ENCODE measurements at places on chromosomes 13 and 19. TPM values are rescaled to one million over a fixed set of nuclear protein-coding genes. Genes with fewer than 3 reads are reported as not detected.
A peak's percentile ranks its signal among the peaks of the same experiment; 100 is the strongest.

DNA sequence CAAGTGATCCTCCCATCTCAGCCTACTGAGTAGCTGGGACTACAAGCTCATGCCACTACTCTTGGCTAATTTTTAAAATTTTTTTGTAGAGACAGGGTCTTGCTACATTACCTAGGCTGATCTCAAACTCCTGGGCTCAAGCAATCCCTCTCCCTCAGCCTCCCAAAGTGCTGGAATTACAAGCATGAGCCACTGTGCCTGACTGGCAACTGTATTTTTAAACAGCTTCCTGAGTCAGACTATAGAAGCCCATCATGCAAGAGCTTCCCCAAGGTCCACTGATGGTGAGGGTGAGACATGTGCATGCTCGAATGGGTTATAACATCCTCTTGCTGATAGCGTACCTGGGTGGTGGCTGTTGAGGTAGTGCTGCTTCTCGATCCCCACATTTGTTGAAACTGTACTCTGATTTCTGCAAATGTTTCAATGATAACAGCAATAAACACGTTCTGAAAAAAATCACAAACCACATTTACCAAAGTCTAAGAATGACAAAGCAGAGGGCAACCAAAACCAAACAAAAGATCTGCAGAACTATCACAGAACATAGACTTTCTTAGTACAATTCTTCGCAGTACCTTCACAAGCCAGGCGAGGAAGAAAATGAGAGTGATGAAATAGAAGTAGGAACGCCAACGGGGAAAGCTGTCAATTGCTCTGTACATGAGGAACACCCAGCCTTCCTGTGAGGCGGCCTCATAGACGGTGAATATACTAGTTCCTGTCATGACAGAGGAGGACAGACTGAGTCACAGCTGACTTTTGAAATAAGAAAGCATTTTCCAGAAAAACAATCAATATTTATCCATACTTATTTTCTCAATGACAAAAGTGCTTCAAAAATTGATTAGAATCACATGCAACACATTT lies 124.4 kb downstream of the NALCN start:
- no peak for ATAC-seq

- ATAC-seq, result no peak
Observed at GRCh38 chr13:89554801-89555200, 1792.7 kb upstream of the MIR17HG start.

- no peak for ATAC-seq
Observed at GRCh38 chr19:19423322-19423721, 17.8 kb downstream of the GATAD2A start.

GRCh38 chr19:33679696-33680095 lies 57.9 kb downstream of the CHST8 start:
- ATAC-seq, result no peak

DNA sequence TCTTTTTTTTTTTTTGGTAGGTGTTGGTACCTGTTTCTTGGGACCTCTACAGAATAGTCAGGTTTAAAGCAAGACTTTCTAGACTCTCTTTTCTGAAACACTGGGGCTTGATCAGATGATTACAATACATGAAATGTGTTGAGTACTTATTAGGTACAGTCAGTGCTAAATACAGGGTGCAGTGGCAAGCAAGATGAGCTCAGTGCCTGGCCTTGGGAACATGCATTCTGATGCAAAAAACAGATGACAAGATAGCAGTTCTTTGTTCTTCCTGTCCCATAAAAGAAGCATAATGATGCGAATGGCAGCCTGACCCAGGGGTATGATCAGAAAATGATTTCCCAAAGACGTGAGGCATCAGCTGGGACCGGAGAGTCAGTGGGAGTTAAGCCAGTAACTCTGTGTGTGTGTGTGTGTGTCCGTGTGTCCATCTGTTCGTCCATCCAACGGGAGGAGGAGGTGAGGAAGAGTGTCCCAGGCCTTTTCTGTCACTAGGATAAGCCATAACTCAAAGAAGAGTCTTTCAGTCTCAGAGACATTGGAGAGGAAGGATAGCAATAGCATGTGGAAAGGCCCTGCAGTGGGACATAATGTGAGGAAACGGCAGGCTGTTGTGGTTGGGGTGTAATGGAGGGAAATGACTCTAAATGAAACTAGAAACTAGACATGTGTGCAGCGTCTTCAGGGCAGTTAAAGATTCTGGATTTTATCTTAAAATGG lies 32.2 kb downstream of the SLAIN1 start:
- ATAC-seq, result peak; percentile 84

DNA sequence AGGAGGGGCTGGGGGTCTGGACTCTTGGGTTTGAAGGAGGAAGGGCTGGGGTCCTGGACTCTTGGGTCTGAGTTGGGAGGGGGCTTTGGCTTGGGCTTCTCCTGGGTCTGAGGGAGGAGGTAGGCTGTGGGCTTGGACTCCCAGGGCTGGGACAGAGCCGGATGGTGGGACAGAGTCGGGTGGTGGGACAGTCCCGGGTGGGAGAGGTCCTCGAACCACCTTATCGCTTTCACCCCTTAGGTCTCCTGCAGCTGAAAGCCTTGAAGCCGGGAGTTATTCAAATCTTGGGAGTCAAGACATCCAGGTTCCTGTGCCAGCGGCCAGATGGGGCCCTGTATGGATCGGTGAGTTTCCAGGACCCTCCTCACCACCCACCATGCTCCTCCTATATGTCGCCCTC lies 1.4 kb downstream of the FGF21 start:
- ATAC-seq, result no peak

GRCh38 chr13:37385956-37386670 lies 212.5 kb downstream of the POSTN start:
- ATAC-seq, result no peak

DNA sequence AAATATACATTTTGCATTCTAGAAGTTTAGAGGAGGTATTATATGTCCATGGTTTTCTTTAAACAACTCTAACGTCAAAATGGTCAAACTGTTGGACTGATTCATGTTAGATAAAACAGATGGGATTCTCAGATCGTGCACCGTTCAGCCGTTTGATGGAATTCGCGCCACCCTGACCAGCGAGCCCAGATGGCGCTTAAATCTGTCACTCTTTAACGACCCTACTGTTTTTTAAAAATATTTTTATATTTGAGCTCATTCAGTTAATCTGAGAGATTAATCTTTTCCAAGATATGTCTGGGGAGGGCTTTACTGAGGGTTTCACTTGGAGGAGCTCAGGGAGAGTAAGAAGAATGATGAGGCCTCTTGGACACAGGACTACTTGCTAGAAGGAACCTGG lies 164.4 kb downstream of the TM9SF2 start:
- ATAC-seq, result no peak

GRCh38 chr13:78121459-78122348 lies 203.1 kb upstream of the EDNRB start:
- ATAC-seq, result no peak

GRCh38 chr13:47241446-47241845 lies 344.6 kb upstream of the HTR2A start:
- no peak for ATAC-seq

DNA sequence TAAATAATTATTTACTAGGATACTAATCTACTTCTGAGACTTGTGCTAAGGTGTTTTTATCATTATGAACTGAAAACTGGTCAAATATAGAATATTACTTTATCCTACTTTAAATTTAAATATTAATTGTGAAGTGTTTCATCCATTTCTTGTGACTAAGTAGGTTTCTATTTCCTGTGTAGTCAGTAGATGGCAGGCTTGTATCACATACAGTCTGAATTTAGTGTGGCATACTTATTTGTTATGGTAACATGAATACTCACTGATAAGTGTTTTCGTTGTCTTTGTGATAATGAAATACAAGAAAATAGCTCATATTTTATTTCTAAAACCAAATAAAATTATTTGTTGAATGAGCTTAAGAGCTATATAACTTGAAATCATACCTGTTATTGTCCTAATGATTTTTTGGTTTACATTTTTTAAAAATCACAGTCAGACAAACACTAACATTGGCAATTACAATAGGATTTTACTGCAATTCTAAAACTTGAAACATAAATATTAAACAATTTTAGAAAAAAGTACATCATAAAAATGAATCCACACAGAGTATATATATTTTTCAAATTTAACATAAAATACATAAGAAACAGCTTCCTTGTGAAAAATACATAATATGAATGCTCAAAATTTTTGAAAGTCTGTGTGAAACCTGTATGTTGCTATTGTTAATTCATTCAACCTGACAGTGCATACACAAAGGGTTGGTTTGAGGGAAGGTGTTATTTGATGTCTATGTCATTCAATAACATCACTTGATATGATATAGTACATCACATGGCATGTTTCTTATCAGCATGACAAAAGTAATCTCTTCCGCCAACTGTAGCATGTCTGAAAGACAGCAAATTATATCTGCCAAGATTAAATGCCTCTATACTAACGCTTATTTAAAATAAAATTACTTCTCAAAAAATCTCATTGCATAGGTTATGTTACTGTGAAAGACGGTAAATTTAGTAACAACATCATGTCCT lies 904.8 kb upstream of the PCDH20 start:
- peak; percentile 49 for ATAC-seq

GRCh38 chr13:25616674-25617073 lies 244.9 kb downstream of the ATP8A2 start:
- ATAC-seq, result no peak

GRCh38 chr13:21142766-21143165 lies 33.6 kb downstream of the SKA3 start:
- no peak for ATAC-seq

GRCh38 chr13:35514801-35515502 lies 38.5 kb upstream of the MAB21L1 start:
- peak; percentile 69 for ATAC-seq

GRCh38 chr13:77781808-77782207 lies 84.3 kb downstream of the SLAIN1 start:
- ATAC-seq, result no peak

DNA sequence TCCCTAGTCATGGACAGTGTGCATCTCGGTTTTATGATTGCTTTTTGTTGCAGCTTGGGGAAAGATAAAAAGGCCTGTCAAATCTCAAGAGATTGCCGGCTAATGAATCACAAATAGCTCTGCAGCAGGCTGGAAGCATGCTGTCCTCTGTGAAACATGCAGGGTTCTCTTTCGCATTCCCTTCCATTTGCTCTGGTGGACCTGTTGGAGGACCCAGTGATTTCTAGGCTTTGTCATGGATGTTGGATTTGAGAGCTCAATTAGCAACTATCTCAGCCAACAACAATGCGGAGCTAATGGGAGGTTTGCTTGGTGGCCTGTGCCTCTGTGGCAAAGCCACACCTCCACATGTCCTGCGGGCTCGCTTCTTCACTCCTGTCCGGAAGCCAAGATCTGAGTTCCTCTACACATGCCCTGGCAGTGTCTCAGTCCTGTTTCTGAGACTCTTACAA lies 418.1 kb upstream of the ARGLU1 start:
- ATAC-seq, result peak; percentile 86

GRCh38 chr13:110405597-110406450 lies 98.7 kb downstream of the COL4A2 start:
- ATAC-seq, result no peak

- no peak for ATAC-seq
Observed at GRCh38 chr19:6055013-6055795, 55.1 kb downstream of the RFX2 start.

DNA sequence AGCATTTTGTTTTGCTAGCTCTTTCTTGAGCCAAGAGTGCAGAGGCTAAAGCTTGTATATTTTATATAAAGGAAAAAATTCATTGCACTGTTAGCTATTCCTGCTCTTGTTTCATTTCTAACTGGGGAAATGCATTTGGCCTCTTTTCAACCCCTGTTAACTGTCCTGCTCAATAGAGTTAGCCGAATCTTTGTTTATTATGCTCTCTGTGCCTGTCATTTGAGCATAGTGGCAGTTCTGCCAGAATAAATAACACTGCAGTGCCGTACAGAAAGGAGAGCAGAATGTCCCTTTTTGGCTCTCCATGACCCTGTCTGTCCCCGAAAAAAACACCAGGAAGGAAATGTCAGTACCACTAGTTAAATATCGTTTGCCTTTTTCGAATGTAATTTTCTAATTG lies 350.8 kb downstream of the MYO16 start:
- ATAC-seq, result no peak

DNA sequence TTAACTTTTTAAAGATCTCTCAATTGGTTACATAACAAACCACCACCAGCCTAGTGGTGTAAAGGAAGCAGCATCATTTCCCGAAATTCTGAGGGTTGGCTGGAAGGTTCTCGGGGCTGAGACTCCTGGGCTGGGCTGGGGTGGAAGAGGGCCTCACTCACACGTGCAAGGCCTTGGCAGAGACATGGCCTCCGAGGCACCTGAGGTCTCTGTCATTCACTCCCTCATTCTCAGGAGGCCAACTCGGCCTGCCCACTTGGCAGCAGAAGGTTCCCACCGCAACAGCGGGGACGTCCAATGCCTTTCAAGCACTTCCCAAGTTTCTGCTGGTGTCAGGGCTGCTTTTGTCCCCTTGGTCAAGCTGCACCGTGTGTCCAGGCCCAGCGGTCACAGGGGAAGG lies 18.6 kb upstream of the RASA3 start:
- no peak for ATAC-seq

DNA sequence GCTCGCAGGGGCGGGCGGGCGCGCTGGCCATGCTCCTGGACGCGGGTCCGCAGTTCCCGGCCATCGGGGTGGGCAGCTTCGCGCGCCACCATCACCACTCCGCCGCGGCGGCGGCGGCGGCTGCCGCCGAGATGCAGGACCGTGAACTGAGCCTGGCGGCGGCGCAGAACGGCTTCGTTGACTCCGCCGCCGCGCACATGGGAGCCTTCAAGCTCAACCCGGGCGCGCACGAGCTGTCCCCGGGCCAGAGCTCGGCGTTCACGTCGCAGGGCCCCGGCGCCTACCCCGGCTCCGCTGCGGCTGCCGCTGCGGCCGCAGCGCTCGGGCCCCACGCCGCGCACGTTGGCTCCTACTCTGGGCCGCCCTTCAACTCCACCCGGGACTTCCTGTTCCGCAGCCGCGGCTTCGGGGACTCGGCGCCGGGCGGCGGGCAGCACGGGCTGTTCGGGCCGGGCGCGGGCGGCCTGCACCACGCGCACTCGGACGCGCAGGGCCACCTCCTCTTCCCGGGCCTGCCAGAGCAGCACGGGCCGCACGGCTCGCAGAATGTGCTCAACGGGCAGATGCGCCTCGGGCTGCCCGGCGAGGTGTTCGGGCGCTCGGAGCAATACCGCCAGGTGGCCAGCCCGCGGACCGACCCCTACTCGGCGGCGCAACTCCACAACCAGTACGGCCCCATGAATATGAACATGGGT lies 599 bp downstream of the ZIC2 start:
- ATAC-seq, result peak; percentile 10

DNA sequence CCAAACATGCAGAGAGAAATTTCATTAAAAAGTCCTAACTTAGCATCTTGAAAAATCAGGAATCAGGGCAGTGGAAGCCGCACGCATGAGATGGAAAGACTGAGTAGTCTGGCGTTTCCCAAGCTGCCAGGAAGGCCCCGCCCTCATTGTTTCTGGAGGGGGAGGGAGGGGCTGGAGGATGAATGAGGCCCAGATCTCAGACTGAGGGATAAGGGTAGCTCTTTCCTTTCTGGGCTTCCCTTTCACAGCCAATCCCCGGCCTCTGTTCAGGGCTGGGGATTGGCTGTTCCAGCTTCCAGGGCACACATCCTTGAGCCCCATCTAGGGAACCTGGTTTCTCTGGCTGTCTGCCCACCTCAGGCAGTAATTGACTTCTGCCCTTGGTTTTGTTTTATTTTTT lies 7.3 kb downstream of the C19orf53 start:
- ATAC-seq, result peak; percentile 66

The MISP gene
- 0.36 TPM for total RNA-seq

The SIGLEC8 gene
- total RNA-seq, result not detected

The NOTCH3 gene
- 7.9 TPM for total RNA-seq

The ATP4B gene
- total RNA-seq, result not detected

The ZNF556 gene
- 0.24 TPM for total RNA-seq
